ENCODE measurements at places on chromosomes 2 and 18.

GRCh38 chr2:46717344-46718121 is 198.1 kb downstream of the MCFD2 start:
- H3K27ac ChIP-seq: peak overlapping the region; percentile 35
- H3K36me3 ChIP-seq: no peaks in the 10 kb centered on the region
- H3K27me3 ChIP-seq: no peaks in the 10 kb centered on the region
- H3K4me1 ChIP-seq: peaks cover 68% of the 10 kb centered on the region

- H3K27me3 ChIP-seq: no peaks in the 10 kb centered on the region
- no peak overlapping the region for H3K4me3 ChIP-seq
- H3K4me1 ChIP-seq: peaks cover 10% of the 10 kb centered on the region
Measured at GRCh38 chr2:197273485-197273884, 37.1 kb downstream of the ANKRD44 start.

DNA sequence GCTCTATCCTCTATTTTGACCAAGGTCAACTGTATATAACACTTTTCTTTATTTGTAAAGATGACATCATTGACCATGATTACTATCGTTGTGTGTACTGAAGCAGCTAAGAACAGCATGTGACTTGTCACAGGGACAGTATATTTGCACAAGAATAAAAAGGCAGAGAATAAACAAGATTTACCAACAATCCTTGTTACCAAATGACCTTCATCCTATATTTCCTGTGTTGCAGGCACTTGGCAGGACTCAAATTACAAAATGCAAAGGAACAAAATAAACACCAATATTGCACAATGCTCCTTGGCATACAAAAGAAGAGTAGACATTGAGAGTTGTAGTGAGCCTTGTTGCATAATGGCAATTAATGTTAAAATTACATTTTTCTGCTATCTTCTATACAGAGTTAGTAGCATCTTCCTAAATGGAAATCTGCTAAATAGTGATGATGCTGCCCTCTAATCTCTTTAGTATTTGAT is 61.8 kb downstream of the RFTN2 start:
- H3K4me1 ChIP-seq: no peaks in the 10 kb centered on the region
- no peak overlapping the region for H3K4me3 ChIP-seq
- no peak for DNase-seq
- no peaks in the 10 kb centered on the region for H3K27me3 ChIP-seq
- no peak overlapping the region for H3K27ac ChIP-seq

GRCh38 chr2:177923323-177923722 is 149.3 kb downstream of the PDE11A start:
- no peak for DNase-seq
- no peaks in the 10 kb centered on the region for H3K36me3 ChIP-seq
- no peaks in the 10 kb centered on the region for H3K4me1 ChIP-seq
- no peak overlapping the region for H3K27ac ChIP-seq
- H3K27me3 ChIP-seq: no peaks in the 10 kb centered on the region

DNA sequence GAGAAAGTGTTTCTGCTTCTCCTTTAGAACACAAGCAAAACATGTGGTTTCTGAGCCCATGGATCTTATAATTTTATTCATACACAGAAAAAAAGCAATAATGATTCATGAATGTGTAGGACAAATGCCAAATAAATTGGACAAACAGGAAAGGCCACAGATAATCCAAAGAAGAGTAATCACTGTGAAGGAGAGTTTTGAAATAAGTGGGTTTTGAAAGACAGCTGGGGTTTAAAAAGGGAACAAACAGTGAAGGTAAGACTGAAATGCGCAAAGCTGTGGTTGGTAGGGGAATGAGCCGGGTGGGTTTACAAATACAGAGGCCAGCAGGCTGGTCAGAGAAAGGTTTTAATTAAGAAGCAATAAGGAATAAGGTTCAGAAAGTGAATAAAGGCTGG is 50.0 kb upstream of the MBOAT2 start:
- H3K36me3 ChIP-seq: no peaks in the 10 kb centered on the region

DNA sequence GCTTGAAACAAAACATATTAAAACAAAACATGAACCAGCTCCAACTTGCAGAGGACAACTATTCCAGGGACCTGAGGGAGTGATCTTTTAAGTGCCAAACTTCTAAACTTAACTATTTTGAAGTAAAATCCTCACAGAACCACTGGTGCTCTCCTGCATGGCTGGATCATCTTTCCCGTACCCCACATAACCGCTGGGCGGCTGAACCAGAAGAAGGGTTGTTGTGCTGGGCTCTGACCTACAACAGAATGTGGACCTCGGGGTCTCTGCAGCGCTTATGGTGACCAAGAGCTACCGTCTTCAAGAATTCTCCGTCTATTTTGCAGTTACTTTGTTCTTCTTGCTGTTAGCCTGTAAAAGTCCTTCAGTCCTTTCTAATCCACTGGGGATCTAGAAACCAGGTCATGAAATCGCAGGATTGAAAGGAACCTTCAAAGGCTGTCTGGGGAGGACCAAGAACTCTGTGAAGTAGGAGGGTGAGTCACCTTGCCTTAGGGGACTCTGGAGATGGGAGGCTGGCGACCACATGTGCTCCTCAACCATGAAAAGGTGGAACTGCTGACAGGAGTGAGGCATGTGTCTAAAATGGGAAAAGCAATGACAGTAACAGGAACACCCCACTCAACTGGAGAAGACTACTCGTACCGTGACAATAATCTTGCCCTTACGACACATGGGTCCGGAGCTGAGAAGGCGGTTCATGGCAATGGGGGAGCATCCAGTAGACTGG is 46.6 kb downstream of the HDLBP start:
- H3K27me3 ChIP-seq: no peaks in the 10 kb centered on the region
- no peaks in the 10 kb centered on the region for H3K36me3 ChIP-seq
- DNase-seq: no peak
